ENCODE measurements at places on chromosomes 3 and 15.

DNA sequence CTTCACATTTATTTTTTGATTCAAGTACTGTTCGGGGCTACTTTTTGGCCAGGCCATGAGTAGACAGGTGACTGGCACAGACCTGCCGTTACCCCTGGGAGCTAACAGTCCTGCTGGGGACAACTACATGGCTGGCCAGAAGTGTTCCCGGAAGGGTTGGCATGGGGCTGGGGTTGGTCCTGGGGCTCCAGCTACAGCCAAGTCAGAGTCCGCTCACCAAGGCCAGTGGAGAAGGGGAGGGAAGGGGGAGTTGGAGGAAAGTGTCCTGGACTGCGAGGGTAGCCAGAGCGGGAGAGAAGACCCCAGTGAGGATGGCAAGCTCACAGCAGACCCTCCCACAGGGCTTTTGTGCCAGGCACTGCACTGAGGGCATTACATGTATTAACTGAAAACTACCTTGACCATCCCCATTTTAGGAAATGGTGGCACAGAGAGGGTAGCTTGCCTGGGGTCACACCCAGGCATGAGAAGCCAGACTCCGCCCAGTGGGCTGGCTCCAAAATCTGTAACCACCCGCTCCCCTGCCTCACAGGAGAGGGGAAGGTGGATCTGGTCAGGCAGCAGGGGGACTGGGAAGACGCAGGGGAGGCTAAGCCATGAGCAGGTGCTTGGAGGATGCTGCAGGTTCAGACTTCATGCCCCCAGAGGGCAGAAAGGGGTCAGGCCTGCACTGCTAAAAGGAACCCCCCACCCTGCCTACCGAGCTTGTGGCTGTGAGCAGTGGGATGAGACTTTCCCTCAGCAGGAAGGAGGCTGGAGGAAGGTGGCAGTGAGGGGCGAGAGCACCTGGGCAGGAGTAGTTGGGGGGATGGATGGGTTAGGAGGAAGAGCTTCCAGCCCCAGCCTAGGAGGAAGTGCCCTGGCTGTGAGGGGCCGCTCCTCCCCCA is 38.3 kb upstream of the ESYT3 start:
- DNase-seq: no peak

DNA sequence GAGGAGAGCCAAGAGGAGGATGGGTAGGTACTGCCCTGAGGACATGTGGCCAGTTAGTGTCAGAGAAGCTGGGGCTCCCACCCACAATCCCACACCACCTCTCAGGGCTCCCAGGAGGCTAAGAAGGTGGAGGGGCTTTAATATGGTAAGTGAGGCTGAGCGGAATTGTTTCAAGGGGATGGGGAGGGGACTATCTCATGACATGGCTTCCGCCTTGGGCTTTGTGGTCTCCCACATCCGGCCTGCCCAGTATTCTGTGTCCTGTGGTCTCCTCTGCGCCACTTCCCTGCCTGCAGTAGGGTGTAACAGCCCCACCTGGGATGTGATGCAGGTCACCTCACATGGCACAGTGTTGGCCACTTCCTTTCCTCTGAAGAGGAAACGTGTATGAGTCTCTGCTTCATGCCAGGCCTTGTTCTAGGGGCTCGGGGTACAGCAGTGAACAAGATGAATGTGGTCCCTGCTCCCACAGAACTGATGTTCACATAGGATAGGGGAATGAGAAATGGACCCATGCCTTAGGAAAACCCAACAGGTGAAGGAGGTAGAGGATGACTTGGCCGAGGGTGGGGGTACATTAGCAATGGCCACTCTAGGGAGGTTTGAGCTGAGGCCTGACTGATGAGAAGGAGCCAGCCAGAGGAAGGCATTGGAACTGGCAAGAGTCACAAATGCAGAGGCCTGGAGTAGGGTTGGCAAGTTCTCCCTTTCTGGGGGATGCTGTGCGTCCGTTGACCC is 3.2 kb downstream of the NEIL1 start:
- no peak for DNase-seq

GRCh38 chr15:74318376-74319137 is 48.9 kb downstream of the CYP11A1 start:
- DNase-seq: no peak

DNA sequence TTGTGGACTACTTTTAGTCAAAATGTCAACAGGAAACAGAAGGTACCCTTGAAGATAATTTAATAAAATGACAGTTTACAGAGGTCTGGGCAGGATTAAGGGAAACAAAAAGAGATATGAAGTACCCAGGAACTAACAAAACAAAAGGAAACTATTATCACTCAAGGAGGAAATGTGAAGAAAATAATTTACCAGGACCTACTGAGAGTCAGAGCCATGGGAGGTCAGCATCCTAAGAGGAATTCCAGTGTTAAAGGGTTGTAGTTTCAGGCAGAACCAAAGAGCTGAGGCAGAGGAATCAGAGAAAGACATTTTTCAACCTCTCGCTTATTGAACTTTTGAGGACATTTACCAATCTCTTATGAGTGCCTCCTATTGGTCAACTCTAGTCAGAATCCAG is 408.9 kb upstream of the CBLB start:
- no peak for DNase-seq

- DNase-seq: no peak
Measured at GRCh38 chr3:60886518-60886917, 364.7 kb downstream of the FHIT start.

GRCh38 chr3:148759430-148759829 is 61.7 kb downstream of the AGTR1 start:
- no peak for DNase-seq

DNA sequence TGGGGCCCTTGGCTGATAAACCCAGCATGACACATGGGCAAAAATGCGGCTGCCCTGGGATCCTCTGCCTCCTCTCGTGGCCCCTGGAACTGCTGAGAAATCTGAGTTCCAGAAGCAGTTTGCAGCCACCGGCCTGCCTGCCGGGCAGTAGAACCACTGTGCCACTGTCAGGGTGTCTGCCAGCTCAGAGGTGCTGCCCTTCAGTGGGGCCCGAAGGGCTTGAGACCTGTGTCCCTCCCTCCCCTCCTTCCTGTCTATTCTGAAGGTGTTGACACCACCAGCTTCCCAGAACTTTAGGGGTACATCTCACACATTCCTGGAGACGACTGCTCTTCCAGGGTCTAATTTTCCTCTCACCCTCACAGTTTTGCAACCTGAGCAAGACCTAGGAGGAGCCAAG is 88.2 kb upstream of the POMGNT2 start:
- no peak for DNase-seq

DNA sequence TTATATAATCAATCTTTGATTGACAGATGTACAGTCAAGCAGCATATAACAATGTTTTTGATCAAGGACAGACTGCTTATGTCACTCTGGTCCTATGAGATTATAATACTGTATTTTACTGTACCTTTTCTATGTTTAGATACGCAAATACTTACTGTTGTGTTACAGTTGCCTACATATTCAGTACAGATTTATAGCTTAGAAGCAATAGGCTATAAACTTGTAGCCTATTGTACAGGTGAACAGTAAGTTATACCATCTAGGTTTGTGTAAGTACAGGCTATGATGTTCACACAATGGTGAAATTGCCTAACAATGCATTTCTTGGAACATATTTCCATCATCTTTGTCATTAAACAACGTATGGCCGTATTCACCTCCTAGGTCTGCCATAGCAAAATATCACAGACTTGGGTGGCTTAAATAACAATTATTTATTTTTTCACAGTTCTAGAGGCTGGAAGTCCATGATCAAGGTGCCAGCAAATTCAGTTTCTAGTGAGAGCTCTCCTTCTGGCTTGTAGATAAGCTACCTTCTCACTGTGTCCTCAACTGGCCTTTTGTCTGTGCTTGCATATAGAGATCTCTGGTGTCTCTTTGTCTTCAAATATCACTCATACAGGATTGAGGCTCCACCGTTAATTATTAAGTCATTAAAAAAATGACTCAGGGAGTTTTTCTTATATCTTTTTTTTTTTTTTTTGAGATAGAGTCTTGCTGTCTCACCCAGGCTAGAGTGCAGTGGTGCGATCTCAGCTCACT is 89.1 kb downstream of the EBLN2 start:
- DNase-seq: no peak

DNA sequence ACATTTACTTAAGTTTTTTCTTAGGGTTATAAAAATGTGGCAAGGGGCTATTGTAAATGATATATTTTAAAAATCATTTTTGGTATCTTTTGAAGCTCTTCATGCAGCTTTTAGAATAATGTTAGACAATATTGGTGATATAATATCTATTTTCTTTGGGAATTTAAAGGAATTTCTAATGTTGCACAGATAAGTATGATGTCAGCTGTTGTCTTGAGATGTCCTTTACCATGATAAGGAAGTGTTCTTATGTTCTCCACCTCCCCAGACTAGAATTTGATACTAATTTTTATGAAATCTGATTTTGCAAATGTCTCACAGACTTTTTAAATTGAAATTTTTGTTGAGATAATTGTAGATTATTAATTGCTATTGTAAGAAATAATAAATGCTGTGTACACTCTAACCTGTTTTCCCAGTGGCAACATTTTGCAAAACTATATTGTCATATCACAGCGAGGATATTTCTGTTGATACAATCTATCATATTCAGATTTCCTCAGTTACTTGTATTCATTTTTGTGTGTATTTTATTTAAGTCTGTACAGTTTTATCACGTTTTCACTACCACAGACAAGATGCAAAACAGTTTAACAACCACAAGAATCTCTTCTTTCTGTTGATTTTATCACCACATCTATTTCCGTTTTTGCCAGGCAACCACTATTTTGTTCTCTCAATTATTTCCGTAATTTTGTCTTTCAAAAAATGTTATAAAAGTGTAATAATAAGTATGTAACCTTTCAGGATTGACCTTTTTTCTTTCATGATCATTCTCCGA is 55.4 kb downstream of the SPRED1 start:
- no peak for DNase-seq

DNA sequence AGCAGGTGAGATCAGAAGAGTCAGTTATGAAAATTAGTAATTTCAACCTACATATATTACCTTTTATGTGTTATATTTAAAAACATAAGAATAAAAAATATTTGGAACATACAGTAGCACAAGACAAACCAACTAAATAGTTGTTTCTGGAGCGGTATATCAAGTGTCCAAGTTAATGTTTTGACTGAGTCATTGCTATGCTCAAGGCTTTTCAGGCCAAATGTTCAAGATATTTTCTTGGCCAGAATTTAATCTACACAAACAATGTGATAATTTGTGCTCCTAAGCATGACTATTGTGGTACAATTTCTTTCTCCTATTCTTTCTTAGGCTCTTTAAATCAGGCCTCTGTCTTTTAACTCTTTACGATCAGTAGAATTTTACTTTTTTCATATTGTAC is 412.4 kb downstream of the RAP2B start:
- DNase-seq: no peak

DNA sequence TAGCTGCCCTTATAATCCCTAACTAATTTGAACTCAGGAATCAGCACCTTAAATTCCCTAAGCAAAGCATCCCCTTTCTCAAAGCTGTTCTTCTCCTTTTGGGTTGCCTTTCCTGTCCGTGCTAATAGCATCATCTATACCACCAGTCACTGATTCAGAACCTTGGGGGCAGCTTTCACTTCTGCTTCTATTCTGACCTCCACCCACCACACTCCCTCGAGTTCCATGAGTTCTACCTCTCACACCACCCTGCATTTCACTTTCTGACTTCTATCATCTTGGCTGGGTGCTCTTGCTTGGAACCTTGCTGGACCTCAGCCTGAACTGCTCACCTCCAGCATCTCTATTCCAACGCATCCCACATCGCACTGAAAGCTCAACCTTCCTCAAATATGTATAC is 55.4 kb upstream of the KCNMB2 start:
- DNase-seq: no peak

GRCh38 chr15:48091522-48091921 is 29.3 kb upstream of the SLC24A5 start:
- DNase-seq: no peak

- DNase-seq: no peak
Measured at GRCh38 chr15:100502651-100503050, 26.1 kb downstream of the CERS3 start.

DNA sequence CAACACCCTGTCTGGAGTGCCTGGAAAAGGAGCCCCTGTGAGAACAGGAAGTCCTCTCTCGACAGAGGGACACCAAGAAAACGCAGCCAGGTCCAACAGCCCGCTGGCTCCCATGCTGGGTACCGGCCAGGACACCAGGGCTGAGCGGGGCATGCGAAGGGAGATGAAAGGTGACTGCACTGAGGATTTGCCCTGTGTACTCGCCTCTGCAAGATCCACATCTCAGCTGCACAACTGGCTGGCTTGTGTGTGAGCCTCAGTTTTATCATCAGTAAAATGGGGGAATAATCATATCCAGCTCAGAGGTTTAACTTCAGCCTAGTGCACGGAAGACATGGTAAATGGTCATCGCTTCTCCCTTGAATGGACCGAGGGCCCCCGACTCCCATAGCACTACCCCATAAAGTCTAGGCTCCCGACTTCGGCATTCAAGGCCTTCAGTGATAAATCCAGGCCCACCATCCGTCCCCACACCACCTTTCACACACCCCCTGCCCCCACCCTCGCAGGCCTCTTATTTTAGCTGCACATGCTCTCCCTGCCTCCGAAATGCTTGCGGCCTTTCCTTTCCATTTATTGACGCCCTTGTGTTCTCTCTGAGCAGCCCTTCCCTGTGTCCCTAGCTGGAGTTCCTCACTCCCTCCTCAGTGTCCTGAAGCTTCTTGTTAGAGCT is 15.8 kb downstream of the ISG20 start:
- no peak for DNase-seq

- DNase-seq: peak; percentile 66
Measured at GRCh38 chr15:33737687-33738601, 230.4 kb upstream of the CHRM5 start.

- peak; percentile 38 for DNase-seq
Measured at GRCh38 chr3:61315871-61316270, 64.6 kb upstream of the FHIT start.

DNA sequence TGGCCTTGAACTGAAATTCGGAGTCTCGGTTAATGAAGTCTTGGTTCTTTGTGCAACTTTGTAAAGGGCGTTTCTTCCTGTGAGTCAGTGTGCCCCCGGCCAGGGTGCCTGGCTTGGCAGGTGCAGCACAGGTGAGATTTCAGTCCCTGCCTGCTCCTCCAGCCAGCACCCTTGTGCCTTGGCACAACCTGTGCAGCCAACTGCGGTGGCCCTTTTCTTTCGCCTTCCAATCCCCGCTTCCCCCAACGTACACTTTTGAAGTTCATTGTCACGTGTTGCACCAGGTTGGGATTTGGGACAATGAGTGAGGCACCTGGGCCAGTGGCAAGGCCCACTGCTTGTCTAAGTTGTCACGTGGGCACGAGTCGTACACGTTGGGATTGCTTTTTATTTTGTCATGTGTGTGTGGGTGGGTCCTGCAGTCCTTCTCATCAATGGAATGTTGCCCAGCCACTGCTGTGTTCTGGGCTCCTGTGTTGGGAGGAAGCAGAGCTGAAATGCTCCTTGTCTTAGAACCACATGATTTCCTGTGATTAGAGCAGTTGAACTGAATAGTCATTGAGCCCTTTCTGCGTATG is 242.9 kb upstream of the BHLHE40 start:
- peak; percentile 93 for DNase-seq

DNA sequence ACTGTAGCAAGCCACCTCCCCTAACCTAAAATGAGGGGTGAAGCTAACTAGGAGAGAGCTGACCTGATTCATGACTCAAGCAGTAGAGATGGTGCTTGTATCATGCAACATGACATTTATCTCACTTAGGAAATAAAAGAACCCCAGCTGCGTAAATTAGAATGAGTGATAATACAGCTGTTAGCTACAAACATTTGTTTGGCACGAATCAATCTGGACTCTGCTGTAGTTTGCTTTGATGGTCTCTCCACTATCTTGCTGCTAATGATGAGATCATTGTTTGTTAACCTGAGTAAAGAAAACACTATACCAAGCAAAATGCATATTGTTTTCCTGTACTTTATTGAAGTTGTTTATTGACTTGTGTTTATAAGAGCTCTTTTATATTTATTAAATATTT is 92.6 kb downstream of the ALDH1A2 start:
- no peak for DNase-seq

Measured in epithelial cell of esophagus (primary cell).